ENCODE measurements at places on chromosomes 5 and 9. TPM values are rescaled to one million over a fixed set of nuclear protein-coding genes. Genes with fewer than 3 reads are reported as not detected.

Gene BARX1
- not detected for total RNA-seq

DNA sequence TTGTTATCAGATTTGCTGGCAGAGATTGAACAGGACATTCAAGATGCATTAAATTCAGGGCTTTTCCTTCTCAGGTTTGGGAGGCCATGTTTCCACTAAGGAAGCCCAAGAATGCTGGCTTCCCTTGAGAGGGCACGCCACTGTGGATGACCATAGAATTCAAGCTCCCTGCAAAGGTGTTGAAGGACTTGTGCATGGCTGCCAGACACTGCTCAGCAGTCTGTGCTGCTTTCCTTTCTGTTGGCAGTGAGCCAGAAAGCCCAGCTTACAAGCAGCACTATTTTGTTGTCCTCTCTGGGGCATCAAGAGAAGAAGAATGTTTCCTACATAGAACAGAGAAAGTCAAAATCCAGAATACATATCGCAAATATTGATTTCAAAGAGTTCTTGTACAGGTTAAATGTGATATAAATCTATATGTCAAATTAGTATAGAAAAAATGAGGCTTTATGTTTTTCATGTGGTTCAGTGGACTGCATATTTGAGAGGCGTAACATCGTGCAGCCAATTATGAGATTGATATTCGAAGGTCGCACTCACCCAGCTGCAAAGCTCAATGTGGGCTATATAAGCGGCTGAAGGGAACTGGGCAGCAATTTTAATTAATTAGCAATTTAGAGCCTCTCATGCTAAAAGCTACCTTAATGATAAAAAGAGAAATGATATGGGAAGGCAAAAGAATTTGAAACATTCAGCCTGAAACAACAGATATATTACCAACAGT lies 103.1 kb upstream of the ISL1 start:
- no peak for DNase-seq

Gene GRIN1
- not detected for total RNA-seq

DNA sequence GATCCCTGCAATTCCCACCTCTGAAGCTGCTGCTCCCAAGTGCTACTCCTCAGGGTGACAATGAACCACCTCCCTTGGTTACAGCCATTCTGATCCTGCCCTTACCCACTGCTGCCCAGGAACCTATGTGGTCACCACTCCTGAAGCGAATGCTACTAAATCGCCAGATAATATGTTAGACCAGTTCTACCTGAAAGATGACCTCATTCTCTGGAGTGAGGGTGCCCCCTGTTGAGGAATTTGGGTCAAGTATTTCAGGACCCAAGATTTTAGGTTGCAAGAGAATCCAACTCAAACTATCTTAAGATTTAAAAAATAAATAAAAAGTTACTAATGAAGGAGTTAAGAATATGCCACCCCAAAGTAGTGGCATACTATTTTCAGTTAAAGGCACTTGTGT lies 5.8 kb upstream of the SNAPC3 start:
- no peak for DNase-seq

DNA sequence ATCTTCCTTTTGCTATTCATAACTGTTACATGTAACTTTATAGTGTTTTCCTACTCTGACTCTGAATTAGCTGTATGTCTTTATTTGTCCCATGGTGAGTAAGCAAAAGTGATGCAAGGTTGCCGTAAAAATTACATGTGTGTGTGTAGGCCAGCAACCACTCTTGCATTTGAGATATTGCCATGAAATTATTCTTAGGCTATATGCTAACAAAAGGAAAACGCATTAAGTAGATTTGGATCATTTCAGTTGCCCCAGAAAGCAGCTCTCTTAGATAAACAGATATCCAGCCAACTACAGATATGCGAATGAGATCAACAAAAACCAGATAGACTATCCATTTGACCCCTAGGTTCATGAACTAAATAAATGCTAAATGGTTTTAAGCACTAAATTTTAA lies 73.6 kb downstream of the CYLC2 start:
- no peak for DNase-seq

DNA sequence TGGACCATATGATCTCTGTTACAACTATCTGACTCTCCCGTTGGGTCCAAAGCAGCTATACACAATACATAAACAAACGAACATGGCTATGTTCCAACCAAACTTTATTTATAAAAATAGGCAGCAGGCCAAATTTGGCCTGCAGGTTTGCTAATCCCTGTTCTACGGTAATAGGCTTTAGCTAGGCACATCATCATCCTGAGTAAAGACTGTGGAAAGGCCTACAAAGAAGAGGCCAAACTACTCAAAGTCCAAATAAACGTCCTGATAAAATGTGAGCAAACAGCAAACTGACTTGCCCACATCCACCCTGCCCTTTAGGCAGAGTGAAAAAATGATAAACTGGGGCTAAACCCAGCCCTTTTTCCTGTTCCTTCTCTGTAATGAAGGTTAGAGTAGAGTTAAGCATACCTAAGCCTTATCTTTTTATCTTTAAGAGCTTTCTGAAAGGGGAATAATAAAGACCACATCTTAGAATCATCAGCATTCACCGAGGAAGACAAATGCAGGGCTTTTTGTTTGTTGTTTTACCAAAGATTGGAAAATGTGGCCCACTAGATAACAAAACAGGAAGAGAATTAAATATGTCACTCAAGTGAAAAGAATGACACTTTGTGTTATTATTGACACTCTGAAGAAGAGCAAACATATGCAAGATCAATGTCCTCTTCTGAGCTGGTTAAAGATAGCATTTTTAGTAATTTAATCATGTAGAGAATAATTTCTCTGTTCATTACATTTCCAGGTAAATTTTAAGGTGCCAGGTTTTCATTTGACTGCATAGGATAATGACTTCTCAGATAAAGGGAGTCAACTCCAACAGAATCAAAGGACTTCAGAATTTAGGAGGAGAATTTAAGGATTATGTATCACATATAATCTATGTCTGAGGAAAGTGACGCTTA lies 160.0 kb upstream of the GNA14 start:
- no peak for DNase-seq

GRCh38 chr5:176521286-176521685 lies 15.9 kb downstream of the RNF44 start:
- no peak for DNase-seq

- no peak for DNase-seq
Measured at GRCh38 chr9:72327631-72328030, 37.4 kb downstream of the ZFAND5 start.

Gene NIM1K
- total RNA-seq: not detected
